A549 treated with RU486 at 1 μM for 4 hours (cell line): ENCODE measurements at places on chromosomes 4 and X. TPM values are rescaled to one million over a fixed set of nuclear protein-coding genes. Genes with fewer than 3 reads are reported as not detected.

The GPR119 gene
- not detected in 5 replicates for total RNA-seq

The CENPVL2 gene
- total RNA-seq = not detected in 5 replicates

The ARHGEF6 gene
- 0.09 to 0.25 TPM (median 0.18 TPM) in 5 replicates for total RNA-seq

The TRPC3 gene
- total RNA-seq = 0.07 to 0.16 TPM (median 0.08 TPM) in 3 of 5 replicates, not detected in the others

The CT45A2 gene
- total RNA-seq = not detected in 5 replicates

The SLIT2 gene
- 0.07 TPM in 1 of 5 replicates, not detected in the others for total RNA-seq

The BMX gene
- not detected in 5 replicates for total RNA-seq

The ADH6 gene
- total RNA-seq = 0.09 TPM in 1 of 5 replicates, not detected in the others

The RAB39B gene
- total RNA-seq = 0.62 to 0.94 TPM (median 0.64 TPM) in 5 replicates

The MEPE gene
- total RNA-seq = not detected in 5 replicates

The IL3RA gene
- 0.15 to 0.30 TPM (median 0.21 TPM) in 5 replicates for total RNA-seq

The CXCL11 gene
- 0.19 to 0.27 TPM (median 0.20 TPM) in 3 of 5 replicates, not detected in the others for total RNA-seq

The NUP62CL gene
- total RNA-seq = 14.1 to 22.2 TPM (median 17.0 TPM) in 5 replicates

The OTC gene
- not detected in 5 replicates for total RNA-seq

The IL15 gene
- total RNA-seq = 5.3 to 11.9 TPM (median 11.3 TPM) in 5 replicates

The INTU gene
- 1.0 to 2.3 TPM (median 1.3 TPM) in 5 replicates for total RNA-seq

The NCAPG gene
- total RNA-seq = 12.6 to 29.4 TPM (median 26.2 TPM) in 5 replicates

The TMEM255A gene
- total RNA-seq = 0.06 to 0.14 TPM (median 0.08 TPM) in 5 replicates

The LDB2 gene
- not detected in 5 replicates for total RNA-seq

The SSX1 gene
- not detected in 5 replicates for total RNA-seq

The ITGB1BP2 gene
- total RNA-seq = 0.65 to 1.1 TPM (median 0.80 TPM) in 5 replicates

The AMTN gene
- 0.13 TPM in 1 of 5 replicates, not detected in the others for total RNA-seq

The ADGRG4 gene
- total RNA-seq = not detected in 5 replicates

The AGTR2 gene
- not detected in 5 replicates for total RNA-seq

The LETM1 gene
- 25.0 to 31.4 TPM (median 29.4 TPM) in 5 replicates for total RNA-seq

The ANXA5 gene
- 443 to 553 TPM (median 474 TPM) in 5 replicates for total RNA-seq

The CYSLTR1 gene
- total RNA-seq = not detected in 5 replicates

The NSG1 gene
- 0.88 to 1.5 TPM (median 1.2 TPM) in 5 replicates for total RNA-seq

The RPA4 gene
- 0.20 to 0.34 TPM (median 0.25 TPM) in 5 replicates for total RNA-seq

The GRID2 gene
- total RNA-seq = not detected in 5 replicates

The PGAM4 gene
- 0.44 to 0.66 TPM (median 0.53 TPM) in 4 of 5 replicates, not detected in the other for total RNA-seq

The FGB gene
- total RNA-seq = 12.0 to 21.2 TPM (median 13.0 TPM) in 5 replicates

The SLC10A4 gene
- total RNA-seq = 5.2 to 9.2 TPM (median 8.0 TPM) in 5 replicates

The OTUD4 gene
- 7.9 to 17.5 TPM (median 17.1 TPM) in 5 replicates for total RNA-seq

The ERVMER34-1 gene
- 0.47 to 0.56 TPM (median 0.52 TPM) in 5 replicates for total RNA-seq

The ZMAT1 gene
- total RNA-seq = 0.06 TPM in 1 of 5 replicates, not detected in the others

The SPANXN4 gene
- total RNA-seq = not detected in 5 replicates

The CISD2 gene
- 29.2 to 43.7 TPM (median 39.9 TPM) in 5 replicates for total RNA-seq

The H2BW2 gene
- total RNA-seq = not detected in 5 replicates

The SH2D1A gene
- not detected in 5 replicates for total RNA-seq

The NPY2R gene
- 0.05 to 0.09 TPM (median 0.05 TPM) in 3 of 5 replicates, not detected in the others for total RNA-seq

The RNF113A gene
- total RNA-seq = 29.7 to 36.4 TPM (median 31.6 TPM) in 5 replicates

The PTPN13 gene
- 3.4 to 4.9 TPM (median 4.1 TPM) in 5 replicates for total RNA-seq

The VCX3A gene
- not detected in 5 replicates for total RNA-seq

The CTAG1A gene
- not detected in 5 replicates for total RNA-seq

The ITIH6 gene
- total RNA-seq = not detected in 5 replicates

The TLR8 gene
- total RNA-seq = not detected in 5 replicates

The FAM133A gene
- total RNA-seq = 0.63 to 0.92 TPM (median 0.84 TPM) in 5 replicates

The ARX gene
- 0.22 to 0.41 TPM (median 0.37 TPM) in 5 replicates for total RNA-seq

The ASB12 gene
- not detected in 5 replicates for total RNA-seq

The TAF7L gene
- total RNA-seq = 0.06 to 0.24 TPM (median 0.22 TPM) in 3 of 5 replicates, not detected in the others

The H2BW1 gene
- not detected in 5 replicates for total RNA-seq

The SMIM31 gene
- 0.05 to 0.07 TPM in 2 of 5 replicates, not detected in the others for total RNA-seq

The FAT4 gene
- total RNA-seq = 0.85 to 2.1 TPM (median 1.4 TPM) in 5 replicates

The TLR2 gene
- 0.08 to 0.37 TPM (median 0.18 TPM) in 4 of 5 replicates, not detected in the other for total RNA-seq
